Mesothelial cell of epicardium (in vitro differentiated cells): ENCODE measurements at places on chromosomes 5 and 9. TPM values are rescaled to one million over a fixed set of nuclear protein-coding genes. Genes with fewer than 3 reads are reported as not detected.

TPPP gene
- total RNA-seq: 0.16 to 0.24 TPM (median 0.18 TPM) in 3 replicates

OR2V1 gene
- total RNA-seq: not detected in 3 replicates

TTC23L gene
- total RNA-seq: 2.4 to 2.7 TPM (median 2.6 TPM) in 3 replicates

ISL1 gene
- 12.0 to 14.7 TPM (median 13.7 TPM) in 3 replicates for total RNA-seq

CDH9 gene
- 0.65 to 1.2 TPM (median 0.66 TPM) in 3 replicates for total RNA-seq

KIF4B gene
- total RNA-seq: 0.07 to 0.11 TPM in 2 of 3 replicates, not detected in the other

GRCh38 chr9:81823672-81824554 is 104.3 kb upstream of the SPATA31D4 start:
- H3K4me1 ChIP-seq: peaks cover 34% of the 10 kb centered on the region
- no peak overlapping the region for H3K4me3 ChIP-seq
- no peak overlapping the region for H3K27ac ChIP-seq
- no peaks in the 10 kb centered on the region for H3K27me3 ChIP-seq
- H3K36me3 ChIP-seq: no peaks in the 10 kb centered on the region
- DNase-seq: no peak

DNA sequence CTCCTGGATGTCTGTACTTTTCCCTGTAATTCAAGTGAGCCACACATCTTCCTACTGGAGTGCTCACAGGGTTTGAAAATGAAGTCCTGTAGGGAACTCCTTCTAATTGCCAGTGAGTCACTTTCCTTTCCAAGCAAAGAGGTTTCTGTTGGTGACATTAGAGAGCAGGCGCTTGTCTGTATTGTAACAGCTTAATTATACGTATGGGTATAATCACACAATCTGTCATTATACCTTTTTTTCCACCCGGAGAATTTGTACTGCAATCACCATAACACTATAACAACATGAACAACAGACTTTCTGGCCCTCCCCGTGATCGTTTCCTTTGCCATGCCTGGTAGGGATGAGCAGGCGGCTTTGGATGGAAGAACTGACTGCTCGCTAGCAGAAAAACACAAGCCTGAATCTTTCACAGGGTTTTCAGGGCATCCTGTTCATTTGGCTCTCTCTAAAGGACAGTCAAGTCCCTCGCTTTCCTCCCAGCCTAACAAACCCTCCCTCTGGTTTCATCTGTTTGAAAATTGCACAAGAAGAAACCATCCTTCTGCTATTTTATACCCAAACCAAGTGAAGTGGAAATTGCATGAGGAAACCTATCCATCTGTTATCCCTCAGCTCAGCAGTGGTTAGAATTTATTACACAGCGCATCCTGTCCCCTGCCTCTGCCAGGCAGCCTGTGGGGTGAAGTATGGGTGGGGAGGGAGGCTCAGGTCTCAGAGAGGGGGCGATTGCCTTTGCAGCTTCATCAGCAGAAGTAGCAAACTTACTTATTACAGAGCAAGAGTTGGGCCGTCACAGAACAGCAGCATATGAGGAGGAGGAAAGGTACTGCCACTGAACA is 307.0 kb upstream of the TLE4 start:
- no peaks in the 10 kb centered on the region for H3K4me1 ChIP-seq
- no peaks in the 10 kb centered on the region for H3K36me3 ChIP-seq
- no peak for DNase-seq
- no peak overlapping the region for H3K27ac ChIP-seq
- H3K27me3 ChIP-seq: peaks cover 57% of the 10 kb centered on the region

DNA sequence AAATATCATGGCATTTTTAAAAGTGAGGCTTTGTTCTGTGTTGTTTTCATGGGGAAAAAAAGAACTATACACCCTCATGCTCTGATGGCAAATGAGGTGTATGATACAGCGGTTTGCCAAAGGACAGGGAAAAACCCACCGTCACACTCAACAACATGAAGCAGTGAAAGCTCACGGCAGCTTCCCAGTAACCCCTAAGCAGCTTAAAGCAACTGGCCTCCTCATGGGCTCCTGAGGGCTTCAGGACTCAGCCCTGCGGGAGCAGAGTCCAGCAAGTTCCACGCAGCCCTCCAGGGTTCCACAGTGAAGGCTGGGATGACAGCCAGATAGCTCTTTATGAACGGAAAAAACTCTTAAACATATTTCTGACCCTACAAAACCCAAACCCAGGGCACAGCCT is 12.9 kb downstream of the BARHL1 start:
- no peaks in the 10 kb centered on the region for H3K4me1 ChIP-seq
- no peak overlapping the region for H3K4me3 ChIP-seq
- H3K27ac ChIP-seq: no peak overlapping the region
- peaks cover 32% of the 10 kb centered on the region for H3K36me3 ChIP-seq
- H3K27me3 ChIP-seq: peaks cover 32% of the 10 kb centered on the region
- no peak for DNase-seq

- H3K27me3 ChIP-seq: no peaks in the 10 kb centered on the region
- H3K4me1 ChIP-seq: peaks cover 3% of the 10 kb centered on the region
- no peak overlapping the region for H3K27ac ChIP-seq
- H3K36me3 ChIP-seq: no peaks in the 10 kb centered on the region
Observed at GRCh38 chr5:86881493-86882090, 263.9 kb downstream of the COX7C start.

GRCh38 chr5:131966551-131966950 is 21.1 kb upstream of the MEIKIN start:
- H3K4me1 ChIP-seq: no peaks in the 10 kb centered on the region
- H3K4me3 ChIP-seq: no peak overlapping the region
- no peak overlapping the region for H3K27ac ChIP-seq
- DNase-seq: no peak
- H3K36me3 ChIP-seq: no peaks in the 10 kb centered on the region

GRCh38 chr9:137682428-137683105 is 63.8 kb downstream of the EHMT1 start:
- H3K27me3 ChIP-seq: no peaks in the 10 kb centered on the region
- no peaks in the 10 kb centered on the region for H3K36me3 ChIP-seq
- no peak overlapping the region for H3K4me3 ChIP-seq
- no peak for DNase-seq

DNA sequence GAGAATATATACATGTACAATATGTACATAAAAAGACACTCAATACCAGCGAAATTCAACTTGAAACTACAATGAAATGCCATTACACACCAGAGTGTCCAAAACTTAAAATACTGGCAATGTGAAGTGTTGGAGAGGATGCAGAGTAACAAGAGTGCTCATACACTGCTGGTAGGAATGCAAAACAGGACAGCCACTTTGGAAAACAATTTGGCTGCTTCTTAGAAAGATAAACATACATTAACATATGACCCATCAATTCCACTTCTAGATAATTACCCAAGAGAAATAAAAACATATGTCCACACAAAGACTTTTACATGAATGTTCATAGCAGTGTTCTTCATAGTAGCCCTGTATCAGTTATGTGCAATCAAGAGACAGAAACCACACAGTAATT is 39.4 kb upstream of the BARX1 start:
- DNase-seq: no peak
- no peak overlapping the region for H3K4me3 ChIP-seq
- H3K27me3 ChIP-seq: peaks cover 52% of the 10 kb centered on the region
- H3K27ac ChIP-seq: no peak overlapping the region

- H3K4me3 ChIP-seq: no peak overlapping the region
- H3K36me3 ChIP-seq: no peaks in the 10 kb centered on the region
- no peaks in the 10 kb centered on the region for H3K27me3 ChIP-seq
- no peak for DNase-seq
- no peak overlapping the region for H3K27ac ChIP-seq
Observed at GRCh38 chr9:108186642-108187395, 669.0 kb downstream of the ACTL7B start.

DNA sequence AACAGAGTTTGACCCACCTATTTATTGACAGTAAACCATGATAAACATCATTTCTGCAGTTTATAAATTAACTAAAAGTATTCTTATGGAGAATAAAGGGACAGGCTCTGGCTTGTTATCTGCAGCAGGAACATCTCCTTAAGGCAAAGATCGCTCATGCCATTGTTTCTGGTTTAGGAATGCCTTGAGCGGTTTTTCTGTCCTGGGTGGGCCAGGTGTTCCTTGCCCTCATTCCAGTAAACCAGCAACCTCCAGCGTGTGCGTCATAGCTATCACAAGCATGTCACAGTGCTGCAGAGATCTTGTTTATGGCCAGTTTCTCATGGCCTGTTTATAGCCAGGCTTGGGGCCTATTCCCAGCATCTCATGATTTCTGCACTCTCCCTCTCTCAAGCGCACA is 521.7 kb downstream of the HINT1 start:
- no peaks in the 10 kb centered on the region for H3K4me1 ChIP-seq
- no peak overlapping the region for H3K4me3 ChIP-seq
- H3K36me3 ChIP-seq: no peaks in the 10 kb centered on the region
- no peaks in the 10 kb centered on the region for H3K27me3 ChIP-seq
- no peak overlapping the region for H3K27ac ChIP-seq

DNA sequence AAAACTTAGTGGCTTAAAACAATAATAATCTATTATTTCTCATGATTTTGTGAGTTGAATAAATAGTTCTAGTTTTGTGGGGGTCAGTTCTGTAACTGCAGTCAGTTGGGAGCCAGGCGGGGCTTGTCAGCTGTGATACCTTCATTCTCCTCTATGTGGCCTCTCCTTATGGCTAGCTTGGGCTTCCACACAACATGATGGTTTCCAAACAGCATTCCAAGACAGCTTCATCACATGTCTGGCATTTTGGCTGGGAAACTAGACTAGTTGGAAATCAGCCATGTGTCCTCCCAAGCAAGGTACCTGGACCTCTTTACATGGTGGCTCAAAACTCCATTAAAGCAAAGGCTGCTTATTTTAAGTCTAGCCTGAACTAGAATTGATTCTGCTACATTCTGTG is 61.4 kb upstream of the RANBP3L start:
- H3K4me1 ChIP-seq: peaks cover 17% of the 10 kb centered on the region
- H3K27me3 ChIP-seq: no peaks in the 10 kb centered on the region
- peak overlapping the region; percentile 24 for H3K27ac ChIP-seq
- DNase-seq: no peak
- no peak overlapping the region for H3K4me3 ChIP-seq

GRCh38 chr5:6431214-6432195 is 17.2 kb upstream of the UBE2QL1 start:
- H3K27me3 ChIP-seq: peaks cover 65% of the 10 kb centered on the region
- peaks cover 2% of the 10 kb centered on the region for H3K4me1 ChIP-seq
- H3K36me3 ChIP-seq: no peaks in the 10 kb centered on the region
- H3K4me3 ChIP-seq: no peak overlapping the region

DNA sequence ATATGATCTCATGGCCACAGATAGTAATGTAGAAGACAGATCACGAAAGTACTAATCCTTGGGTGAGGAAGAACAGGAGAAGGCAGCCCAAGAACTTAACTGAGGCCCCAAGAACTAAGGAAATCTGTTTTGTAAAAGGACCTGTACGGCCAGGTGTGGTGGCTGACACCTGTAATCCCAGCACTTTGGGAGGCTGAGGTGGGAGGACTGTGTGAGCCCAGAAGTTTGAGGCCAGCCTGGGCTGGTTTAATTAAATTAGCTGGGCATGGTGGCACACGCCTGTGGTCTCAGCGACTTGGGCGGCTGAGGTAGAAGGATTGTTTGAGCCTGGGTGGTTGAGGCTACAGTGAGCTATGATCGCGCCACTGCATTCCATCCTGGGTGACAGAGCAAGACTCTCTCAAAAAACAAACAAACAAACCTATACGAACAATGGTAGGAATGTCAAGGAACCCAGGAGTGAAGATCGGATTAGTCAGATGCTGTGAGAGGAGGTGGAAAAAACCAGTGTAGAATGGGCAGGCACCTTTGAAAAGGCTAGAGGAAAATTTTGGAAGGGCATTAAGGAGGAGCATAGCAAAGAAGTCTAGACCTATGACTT is 283.8 kb upstream of the DMRT1 start:
- no peaks in the 10 kb centered on the region for H3K36me3 ChIP-seq
- DNase-seq: no peak
- no peaks in the 10 kb centered on the region for H3K27me3 ChIP-seq
- no peak overlapping the region for H3K27ac ChIP-seq
- no peak overlapping the region for H3K4me3 ChIP-seq
- H3K4me1 ChIP-seq: peaks cover 33% of the 10 kb centered on the region

DNA sequence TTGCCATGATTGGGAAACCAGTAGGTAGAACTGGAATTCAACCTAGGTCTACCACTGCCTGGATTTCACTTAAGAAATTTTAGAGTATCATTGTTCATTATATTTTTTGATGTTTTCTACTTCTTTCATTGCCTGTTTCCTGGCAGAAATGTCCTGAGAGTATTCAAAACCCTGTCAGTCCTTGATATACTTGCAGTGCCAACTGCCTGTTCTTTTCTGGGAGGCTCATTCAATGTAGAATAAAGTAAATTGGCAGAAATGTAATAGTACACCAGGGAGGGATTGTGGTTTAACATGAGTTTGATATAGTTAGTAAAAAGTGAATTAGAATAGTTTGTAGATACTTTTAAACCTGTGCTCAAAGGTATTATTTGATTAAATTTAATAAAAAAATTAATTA is 286.3 kb downstream of the FBXL7 start:
- no peak overlapping the region for H3K27ac ChIP-seq
- no peak for DNase-seq
- no peak overlapping the region for H3K4me3 ChIP-seq
- no peaks in the 10 kb centered on the region for H3K27me3 ChIP-seq
- H3K4me1 ChIP-seq: peaks cover 13% of the 10 kb centered on the region

DNA sequence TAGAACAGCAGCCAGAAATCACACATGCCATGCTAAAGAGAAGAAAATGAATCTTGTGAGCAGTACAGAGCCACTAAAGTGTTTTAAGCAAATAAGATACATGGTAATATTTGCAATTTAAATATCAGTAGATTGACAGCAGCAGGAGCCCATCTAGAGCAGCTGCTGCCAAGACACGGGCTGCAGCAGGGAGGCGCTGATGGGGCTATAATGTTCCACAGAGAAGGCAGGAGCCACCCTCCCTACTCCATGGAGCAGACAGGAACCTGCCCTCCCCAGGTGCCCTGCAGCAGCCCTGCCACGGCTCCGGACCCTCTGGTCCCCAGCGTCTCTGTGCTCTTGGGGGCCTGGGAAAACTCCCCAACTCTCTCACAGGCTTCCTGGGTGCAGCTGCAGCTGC is 224.1 kb upstream of the ISL1 start:
- no peaks in the 10 kb centered on the region for H3K27me3 ChIP-seq
- no peak overlapping the region for H3K4me3 ChIP-seq
- no peak for DNase-seq
- no peaks in the 10 kb centered on the region for H3K4me1 ChIP-seq
- H3K27ac ChIP-seq: no peak overlapping the region

GRCh38 chr9:80040457-80040856 is 468.7 kb downstream of the TLE4 start:
- H3K27me3 ChIP-seq: peaks cover 2% of the 10 kb centered on the region
- H3K36me3 ChIP-seq: no peaks in the 10 kb centered on the region
- H3K4me3 ChIP-seq: no peak overlapping the region
- no peaks in the 10 kb centered on the region for H3K4me1 ChIP-seq
- DNase-seq: no peak

DNA sequence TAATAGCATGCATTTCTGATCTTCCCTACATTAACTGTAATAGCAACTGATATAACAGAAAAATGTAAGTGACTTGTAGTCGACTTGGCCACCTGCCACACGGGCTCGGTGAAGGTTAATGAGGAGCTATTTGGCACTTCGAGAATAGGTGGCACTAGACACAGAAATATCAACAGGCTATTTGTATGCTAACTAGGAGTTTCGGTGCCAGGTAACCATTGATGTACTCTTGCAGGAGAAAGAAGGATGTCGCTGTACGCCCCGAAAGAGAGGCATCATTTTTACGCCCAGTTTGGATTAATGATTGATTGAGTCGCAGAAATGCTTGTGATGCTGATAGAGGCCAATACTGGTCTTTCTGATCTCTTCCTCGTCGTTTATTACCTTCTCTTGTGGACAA is 516 bp upstream of the DMRT2 start:
- H3K4me3 ChIP-seq: no peak overlapping the region
- H3K4me1 ChIP-seq: peaks cover 37% of the 10 kb centered on the region
- peaks cover 4% of the 10 kb centered on the region for H3K36me3 ChIP-seq
